ENCODE measurements at places on chromosomes 5 and 9. TPM values are rescaled to one million over a fixed set of nuclear protein-coding genes. Genes with fewer than 3 reads are reported as not detected.
A peak's percentile ranks its signal among the peaks of the same experiment; 100 is the strongest.

TAS2R1 gene
- not detected for total RNA-seq

TOR4A gene
- total RNA-seq: 29.6 TPM

TMEM252 gene
- not detected for total RNA-seq

CD14 gene
- 6.1 TPM for total RNA-seq

HACD4 gene
- total RNA-seq: 7.5 TPM

MEIKIN gene
- not detected for total RNA-seq

MRPS2 gene
- 32.2 TPM for total RNA-seq

LRRC14B gene
- total RNA-seq: not detected

TBC1D13 gene
- total RNA-seq: 15.7 TPM

FOXD4L5 gene
- total RNA-seq: not detected

TAF1L gene
- total RNA-seq: not detected

GRCh38 chr9:70263421-70263820, 4.6 kb downstream of the SMC5 start:
- peak overlapping the region; percentile 63 for H3K27ac ChIP-seq
- H3K4me3 ChIP-seq: peak overlapping the region; percentile 14

DNA sequence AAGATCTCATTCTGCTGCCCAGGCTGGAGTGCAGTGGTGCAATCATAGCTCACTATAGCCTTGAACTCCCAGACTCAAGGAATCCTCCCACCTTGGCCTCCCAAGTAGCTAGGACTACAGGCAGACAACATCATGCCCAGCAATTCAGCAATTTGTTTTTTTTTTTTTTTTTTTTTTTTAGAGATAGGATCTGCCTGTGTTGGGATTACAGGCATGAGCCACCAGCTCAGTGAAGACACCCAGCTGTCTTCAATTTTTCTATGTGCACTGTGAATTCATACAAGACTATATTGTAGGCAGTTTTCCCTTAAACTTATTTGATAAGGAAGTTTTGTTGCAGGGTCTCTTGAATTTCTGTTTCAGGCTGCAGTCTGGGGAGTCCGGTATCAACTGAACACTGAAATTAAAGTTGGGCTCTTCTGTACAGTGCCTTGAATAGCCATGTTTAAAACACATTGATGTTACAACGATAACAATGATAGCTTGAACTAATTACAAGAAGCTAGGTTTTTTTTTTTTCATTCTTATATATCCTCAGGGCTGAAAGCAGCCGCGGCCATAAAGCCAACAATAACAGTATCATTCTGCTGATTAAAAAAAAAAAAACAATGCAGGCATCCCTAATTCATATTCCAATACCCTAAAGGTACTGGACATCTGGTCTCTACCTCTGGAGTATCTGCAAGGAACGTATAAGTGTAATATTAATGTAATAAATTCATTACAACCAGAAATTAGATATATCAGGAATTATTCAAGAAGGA, 63.5 kb downstream of the MPDZ start:
- peaks cover 20% of the 10 kb centered on the region for H3K36me3 ChIP-seq
- no peak overlapping the region for H3K4me3 ChIP-seq
- no peak overlapping the region for H3K27ac ChIP-seq
- no peaks in the 10 kb centered on the region for H3K27me3 ChIP-seq
- DNase-seq: no peak
- H3K4me1 ChIP-seq: no peaks in the 10 kb centered on the region

GRCh38 chr9:107784235-107784958, 294.8 kb upstream of the KLF4 start:
- H3K27ac ChIP-seq: peak overlapping the region; percentile 41
- no peaks in the 10 kb centered on the region for H3K36me3 ChIP-seq
- no peak overlapping the region for H3K4me3 ChIP-seq
- no peaks in the 10 kb centered on the region for H3K27me3 ChIP-seq
- peaks cover 23% of the 10 kb centered on the region for H3K4me1 ChIP-seq

DNA sequence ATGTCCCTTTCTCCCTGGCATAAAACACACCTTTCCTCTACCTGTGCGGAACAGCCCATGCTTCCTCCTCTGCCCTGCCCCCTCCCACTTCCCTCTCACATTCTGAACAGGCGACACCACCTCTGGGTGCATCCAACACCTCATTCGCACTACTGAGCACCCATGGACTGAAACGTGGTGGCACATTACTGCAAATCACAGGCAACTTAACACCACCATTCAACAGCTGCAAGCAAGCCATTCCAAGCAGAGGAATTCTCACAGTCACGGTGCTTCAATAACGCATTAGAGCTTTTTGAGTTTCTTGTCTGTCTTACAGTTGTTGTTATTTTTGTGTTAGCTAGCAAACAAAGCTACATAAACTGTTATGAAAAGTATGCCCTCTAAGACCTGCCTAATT, 298.2 kb upstream of the TAS2R1 start:
- DNase-seq: no peak
- H3K36me3 ChIP-seq: no peaks in the 10 kb centered on the region
- H3K4me1 ChIP-seq: peaks cover 28% of the 10 kb centered on the region
- no peak overlapping the region for H3K27ac ChIP-seq
- no peaks in the 10 kb centered on the region for H3K27me3 ChIP-seq

DNA sequence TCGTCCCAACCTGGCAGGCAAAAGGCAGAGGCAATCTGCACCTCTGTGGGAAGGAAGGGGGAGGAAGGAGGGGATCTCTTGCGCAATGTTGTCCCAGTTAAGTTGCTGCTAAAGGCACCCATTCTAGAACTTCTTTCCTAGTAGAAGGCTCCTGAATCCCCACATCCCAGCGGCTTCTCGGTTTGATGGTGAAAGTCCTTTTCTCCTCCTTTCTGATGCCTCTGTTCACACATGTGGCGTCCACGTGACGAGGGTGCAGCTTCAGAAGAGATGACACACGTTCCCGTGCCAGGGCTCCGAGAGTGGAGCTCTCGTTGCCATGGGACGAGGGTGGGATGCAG, 96.9 kb upstream of the FCN2 start:
- H3K4me1 ChIP-seq: no peaks in the 10 kb centered on the region
- peaks cover 66% of the 10 kb centered on the region for H3K36me3 ChIP-seq
- no peak overlapping the region for H3K4me3 ChIP-seq
- H3K27me3 ChIP-seq: no peaks in the 10 kb centered on the region
- peak; percentile 47 for DNase-seq

- no peak overlapping the region for H3K27ac ChIP-seq
- no peaks in the 10 kb centered on the region for H3K27me3 ChIP-seq
- H3K4me1 ChIP-seq: peaks cover 32% of the 10 kb centered on the region
- no peak overlapping the region for H3K4me3 ChIP-seq
- no peaks in the 10 kb centered on the region for H3K36me3 ChIP-seq
- no peak for DNase-seq
These were observed 192.7 kb upstream of the SGCD start for GRCh38 chr5:156134216-156134615.

- no peak for DNase-seq
- no peak overlapping the region for H3K4me3 ChIP-seq
- peaks cover 28% of the 10 kb centered on the region for H3K36me3 ChIP-seq
- H3K27me3 ChIP-seq: no peaks in the 10 kb centered on the region
- H3K27ac ChIP-seq: no peak overlapping the region
These were observed 13.2 kb downstream of the TSC1 start for GRCh38 chr9:132931178-132931735.

- no peaks in the 10 kb centered on the region for H3K27me3 ChIP-seq
- no peaks in the 10 kb centered on the region for H3K36me3 ChIP-seq
- DNase-seq: peak; percentile 96
- H3K27ac ChIP-seq: peak overlapping the region; percentile 84
These were observed 5.7 kb downstream of the MAPKAP1 start for GRCh38 chr9:125701351-125701750.

DNA sequence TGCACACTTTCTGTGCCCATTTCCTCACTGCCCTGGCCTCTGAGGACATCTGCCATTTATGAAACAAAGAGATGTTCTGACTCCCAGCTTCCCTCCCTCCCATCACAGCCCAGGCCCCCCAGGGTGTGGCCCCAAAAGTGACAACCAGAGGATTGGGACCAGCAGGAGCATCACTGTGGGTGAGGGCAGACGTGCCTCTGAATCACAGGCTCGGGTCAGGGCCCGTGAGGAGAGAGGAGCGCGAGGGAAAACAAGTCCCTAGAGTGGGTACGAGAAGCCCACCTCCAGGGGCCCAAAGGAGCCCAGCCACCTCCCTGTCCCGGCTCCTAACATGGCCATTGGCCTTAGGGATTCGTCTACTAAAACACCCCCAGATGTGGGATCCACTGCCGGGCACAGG, 138.0 kb upstream of the FSTL4 start:
- H3K27me3 ChIP-seq: no peaks in the 10 kb centered on the region
- DNase-seq: no peak
- no peaks in the 10 kb centered on the region for H3K4me1 ChIP-seq
- no peak overlapping the region for H3K27ac ChIP-seq

GRCh38 chr9:8160787-8161186, 361.2 kb upstream of the DMAC1 start:
- no peaks in the 10 kb centered on the region for H3K36me3 ChIP-seq
- no peak for DNase-seq
- no peak overlapping the region for H3K4me3 ChIP-seq

DNA sequence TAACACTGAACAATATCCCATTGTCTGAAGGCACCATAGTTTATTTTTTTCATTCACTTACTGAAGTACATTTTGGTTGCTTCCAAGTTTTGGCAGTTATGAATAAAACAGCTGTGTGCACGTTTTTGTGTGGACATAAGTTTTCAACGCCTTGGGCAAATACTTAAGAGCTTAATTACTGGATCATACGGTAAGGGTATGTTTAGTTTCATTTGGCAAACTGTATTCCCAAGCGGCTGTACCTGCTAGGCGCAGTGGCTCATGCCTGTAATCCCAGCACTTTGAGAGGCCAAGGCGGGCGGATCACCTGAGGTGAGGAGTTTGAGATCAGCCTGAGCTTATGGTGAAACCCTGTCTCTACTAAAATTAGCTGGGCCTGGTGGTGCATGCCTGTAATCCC, 63.7 kb upstream of the FAM120A start:
- H3K36me3 ChIP-seq: no peaks in the 10 kb centered on the region
- H3K27ac ChIP-seq: no peak overlapping the region

GRCh38 chr5:159156426-159157238, 52.7 kb downstream of the RNF145 start:
- H3K27me3 ChIP-seq: no peaks in the 10 kb centered on the region
- no peak overlapping the region for H3K27ac ChIP-seq
- no peak overlapping the region for H3K4me3 ChIP-seq
- peak; percentile 82 for DNase-seq
- H3K36me3 ChIP-seq: peaks cover 46% of the 10 kb centered on the region

DNA sequence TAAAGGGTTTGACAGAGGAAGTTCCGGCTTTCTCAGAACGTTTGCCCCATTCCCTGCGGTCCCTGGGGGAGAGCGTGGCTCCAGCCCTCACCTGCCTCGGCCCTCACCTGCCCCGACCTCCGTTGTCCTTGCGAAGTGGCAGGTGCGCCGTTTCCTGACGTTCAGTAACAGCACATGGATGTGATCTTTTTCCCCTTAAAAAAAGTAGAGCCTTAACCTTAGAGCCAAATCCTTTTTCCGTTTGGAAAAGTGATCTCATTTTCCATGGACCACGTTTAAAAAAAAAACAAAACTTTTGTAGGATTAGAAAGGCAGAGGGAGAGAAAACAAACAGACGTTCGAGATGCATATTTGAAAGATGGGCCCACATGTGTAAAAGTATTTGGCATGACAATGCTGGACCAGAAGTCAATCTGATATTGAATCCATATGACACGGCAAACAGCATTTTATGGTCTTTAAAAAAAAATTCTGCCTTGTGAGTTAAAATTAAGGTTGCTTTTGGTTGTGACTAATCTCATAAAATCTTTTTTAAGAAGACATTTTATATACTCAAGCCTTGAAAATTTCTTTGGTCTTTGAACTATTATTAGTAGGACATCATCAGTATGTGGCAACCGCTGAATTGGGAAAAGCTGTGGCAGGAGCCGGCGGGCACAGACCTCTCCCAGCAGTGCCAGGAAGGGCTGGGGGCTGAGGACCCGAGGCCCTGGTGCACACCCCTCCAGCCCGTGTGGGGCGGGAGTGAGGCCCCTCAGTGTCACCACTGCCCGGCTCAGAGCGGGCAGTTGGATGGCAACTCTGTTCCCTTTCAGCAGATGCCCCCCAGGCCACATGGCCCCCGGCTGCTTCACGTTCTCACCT, 42.5 kb upstream of the EXOC3 start:
- H3K4me1 ChIP-seq: peaks cover 33% of the 10 kb centered on the region
- DNase-seq: peak; percentile 92
- H3K4me3 ChIP-seq: peak overlapping the region; percentile 63
- H3K36me3 ChIP-seq: no peaks in the 10 kb centered on the region
- H3K27ac ChIP-seq: peak overlapping the region; percentile 100
- H3K27me3 ChIP-seq: no peaks in the 10 kb centered on the region

- no peaks in the 10 kb centered on the region for H3K36me3 ChIP-seq
- DNase-seq: no peak
- H3K4me1 ChIP-seq: no peaks in the 10 kb centered on the region
- H3K27ac ChIP-seq: no peak overlapping the region
- no peak overlapping the region for H3K4me3 ChIP-seq
These were observed 173.1 kb downstream of the SYK start for GRCh38 chr9:90974643-90975245.

DNA sequence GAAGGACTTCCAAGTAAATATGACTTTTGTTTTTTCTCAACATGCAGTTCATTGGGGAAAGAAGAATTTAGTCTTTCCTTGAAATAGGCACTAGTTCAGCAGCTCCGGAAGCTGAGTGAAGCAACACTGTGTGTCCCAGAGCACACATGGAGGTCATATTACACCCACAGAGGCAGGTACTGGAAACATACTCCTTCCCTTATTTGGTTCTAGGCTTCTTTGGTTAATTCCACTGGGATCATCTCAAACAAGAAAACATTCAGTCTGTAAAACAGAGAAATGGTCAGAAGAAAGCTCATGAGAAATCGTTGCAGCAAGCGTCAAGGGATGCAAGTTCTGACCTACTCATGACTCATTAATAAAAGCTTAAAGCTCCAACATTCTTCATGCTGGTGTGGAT, 175.1 kb upstream of the PCSK5 start:
- H3K36me3 ChIP-seq: no peaks in the 10 kb centered on the region
- H3K4me3 ChIP-seq: no peak overlapping the region
- H3K27me3 ChIP-seq: no peaks in the 10 kb centered on the region
- no peaks in the 10 kb centered on the region for H3K4me1 ChIP-seq
- H3K27ac ChIP-seq: no peak overlapping the region

GRCh38 chr9:76357555-76357954, 36.7 kb downstream of the RFK start:
- no peak for DNase-seq
- H3K36me3 ChIP-seq: no peaks in the 10 kb centered on the region
- no peak overlapping the region for H3K4me3 ChIP-seq

GRCh38 chr5:143479394-143479793, 75.9 kb upstream of the NR3C1 start:
- H3K4me3 ChIP-seq: no peak overlapping the region
- no peak overlapping the region for H3K27ac ChIP-seq
- no peaks in the 10 kb centered on the region for H3K27me3 ChIP-seq
- DNase-seq: no peak
- H3K4me1 ChIP-seq: peaks cover 9% of the 10 kb centered on the region

GRCh38 chr9:105833271-105833975, 139.1 kb downstream of the TMEM38B start:
- H3K27me3 ChIP-seq: no peaks in the 10 kb centered on the region
- DNase-seq: no peak
- no peak overlapping the region for H3K4me3 ChIP-seq
